Activated T-helper 2 cell treated with anti-CD3 and anti-CD28 coated beads, Interferon-gamma antibody, Interleukin-2, Interleukin-4, amounts not matched to agents 10 μg/mL and 5 μg/mL and 100 μg/mL, durations not matched to agents 14 hours and 24 hours and 36 hours (primary cell): ENCODE measurements at places on chromosomes 1 and 21. TPM values are rescaled to one million over a fixed set of nuclear protein-coding genes. Genes with fewer than 3 reads are reported as not detected.

CHRM3 gene
- 0.07 TPM in 1 of 2 replicates, not detected in the other for total RNA-seq

MYCL gene
- 0.50 and 0.57 TPM in 2 replicates for total RNA-seq

CFAP74 gene
- total RNA-seq: not detected in 2 replicates

CLCA4 gene
- total RNA-seq: not detected in 2 replicates

CA14 gene
- total RNA-seq: not detected in 2 replicates

CDCA8 gene
- total RNA-seq: 41.2 TPM in 2 replicates

CYP4X1 gene
- not detected in 2 replicates for total RNA-seq

HCRTR1 gene
- not detected in 2 replicates for total RNA-seq

- H3K4me1 ChIP-seq: no peaks in the 10 kb centered on the region
- no peak overlapping the region for H3K27ac ChIP-seq
- no peaks in the 10 kb centered on the region for H3K36me3 ChIP-seq
- no peak for DNase-seq
- H3K4me3 ChIP-seq: no peak overlapping the region
These were observed 388.5 kb downstream of the PLPP3 start for GRCh38 chr1:56190806-56191365.

DNA sequence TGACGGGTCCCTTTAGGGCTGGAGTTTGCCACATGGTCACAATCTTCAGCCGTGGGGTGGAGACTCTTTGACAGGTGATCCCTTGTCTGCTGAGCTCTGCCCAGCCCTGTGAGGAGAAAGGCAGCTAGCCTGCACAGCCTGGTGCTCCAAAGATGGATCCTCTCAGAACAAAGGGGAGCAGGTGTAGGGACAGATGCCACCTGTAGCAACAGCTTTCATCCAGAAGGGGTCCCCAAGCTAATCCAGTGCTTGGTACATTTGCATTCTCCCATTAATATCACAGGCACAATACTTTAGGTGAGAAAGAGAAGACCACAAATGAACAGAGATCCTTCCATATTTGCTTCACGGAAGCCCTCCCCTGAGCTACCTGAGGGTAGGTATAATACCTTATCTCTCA is 93.2 kb downstream of the CCDC185 start:
- peaks cover 5% of the 10 kb centered on the region for H3K4me1 ChIP-seq
- H3K4me3 ChIP-seq: no peak overlapping the region
- H3K27ac ChIP-seq: no peak overlapping the region
- no peaks in the 10 kb centered on the region for H3K36me3 ChIP-seq
- peaks cover 15% of the 10 kb centered on the region for H3K27me3 ChIP-seq
- no peak for DNase-seq

DNA sequence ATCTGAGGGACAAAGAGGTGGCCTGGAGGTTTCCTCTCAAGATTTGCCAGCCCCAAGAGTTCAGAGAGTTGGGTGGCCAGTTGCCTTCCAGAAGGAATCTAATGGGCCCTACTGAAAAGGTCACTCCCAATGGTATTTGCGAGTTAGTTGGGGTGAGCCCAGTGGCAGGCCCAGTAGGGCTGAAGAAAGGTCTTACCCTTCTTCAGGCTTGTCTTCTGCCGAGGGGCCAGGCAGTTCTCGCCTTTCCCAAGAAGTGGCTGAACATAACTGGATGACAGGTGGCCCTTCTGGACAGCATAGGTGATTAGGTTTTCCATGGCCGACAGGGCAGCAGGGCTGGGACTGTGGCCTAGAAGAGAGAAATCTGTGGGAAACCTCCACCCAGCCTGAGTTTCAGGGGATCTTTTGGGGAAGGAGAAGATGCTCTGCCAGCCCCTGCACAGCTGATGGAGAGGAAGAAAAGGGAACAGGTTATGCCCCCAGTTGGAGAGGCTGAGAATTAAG is 7.2 kb downstream of the PGLYRP4 start:
- no peak for DNase-seq
- peaks cover 34% of the 10 kb centered on the region for H3K27me3 ChIP-seq
- no peak overlapping the region for H3K4me3 ChIP-seq
- H3K27ac ChIP-seq: no peak overlapping the region

DNA sequence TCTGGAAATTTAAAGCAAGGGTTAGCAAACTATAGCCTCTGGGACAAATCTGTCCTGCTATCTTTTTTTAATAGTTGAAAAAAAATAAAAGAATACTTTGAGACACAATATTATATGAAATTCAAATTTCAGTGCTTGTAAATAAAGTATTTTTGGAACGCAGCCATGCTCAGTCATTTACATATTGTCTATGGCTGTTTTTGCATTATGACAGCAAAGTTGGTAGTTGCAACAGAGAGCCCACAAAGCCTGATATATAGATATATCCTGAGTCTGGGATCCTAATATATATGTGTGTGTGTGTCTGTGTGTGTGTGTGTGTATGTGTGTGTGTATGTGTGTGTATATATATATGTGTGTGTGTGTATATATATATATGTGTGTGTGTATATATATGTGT is 20.8 kb downstream of the SSR2 start:
- no peak for DNase-seq
- H3K4me1 ChIP-seq: peaks cover 13% of the 10 kb centered on the region
- H3K27ac ChIP-seq: no peak overlapping the region
- H3K4me3 ChIP-seq: no peak overlapping the region
- H3K27me3 ChIP-seq: no peaks in the 10 kb centered on the region

DNA sequence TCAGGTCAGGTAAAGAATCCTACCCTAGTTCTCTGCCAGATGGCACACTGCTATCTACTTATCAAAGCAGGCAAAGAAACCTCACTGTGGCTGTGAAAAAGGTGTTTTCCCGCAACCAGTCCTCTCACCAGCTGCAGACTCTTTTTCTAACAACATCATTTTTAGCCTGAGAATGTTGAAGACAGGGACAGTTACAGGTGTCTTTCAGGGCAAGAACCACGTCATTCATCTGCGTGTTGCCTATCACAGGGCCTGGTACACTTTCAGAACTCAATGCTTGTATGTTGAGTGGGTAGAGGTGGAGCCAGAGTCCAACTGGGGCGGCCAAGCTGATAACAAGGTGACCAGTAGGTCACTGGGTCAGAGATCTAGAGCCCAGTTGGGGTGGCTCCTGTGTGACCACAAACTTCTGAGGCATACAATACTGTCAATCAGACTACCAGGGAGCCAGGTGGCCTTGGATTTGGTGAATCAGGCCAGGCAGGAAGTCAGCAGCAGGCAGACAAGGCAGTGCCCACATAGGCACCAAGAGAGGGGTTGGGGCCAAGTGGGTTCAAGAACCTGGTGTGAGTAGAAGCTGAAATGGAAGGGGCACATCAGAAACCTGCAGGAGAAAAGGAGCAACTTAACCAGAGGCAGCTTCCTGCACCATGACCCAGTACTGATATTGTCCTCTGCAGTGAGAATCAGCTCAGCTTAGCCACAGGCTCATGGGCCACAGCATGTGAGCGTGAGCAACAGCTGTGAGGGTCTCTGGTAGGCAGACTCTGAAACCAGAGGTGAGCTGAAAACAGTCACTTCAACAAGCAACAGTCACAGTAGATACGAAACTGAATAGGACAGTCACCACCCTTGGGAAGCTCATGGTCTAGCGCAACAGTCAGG is 123.6 kb downstream of the DTL start:
- no peaks in the 10 kb centered on the region for H3K36me3 ChIP-seq
- no peak for DNase-seq
- H3K4me3 ChIP-seq: no peak overlapping the region
- no peaks in the 10 kb centered on the region for H3K27me3 ChIP-seq
- peaks cover 30% of the 10 kb centered on the region for H3K4me1 ChIP-seq
- H3K27ac ChIP-seq: peak overlapping the region; percentile 30

GRCh38 chr1:228807904-228808605 is 72.8 kb downstream of the RHOU start:
- H3K27ac ChIP-seq: no peak overlapping the region
- no peak for DNase-seq
- H3K4me1 ChIP-seq: peaks cover 59% of the 10 kb centered on the region
- no peaks in the 10 kb centered on the region for H3K27me3 ChIP-seq

DNA sequence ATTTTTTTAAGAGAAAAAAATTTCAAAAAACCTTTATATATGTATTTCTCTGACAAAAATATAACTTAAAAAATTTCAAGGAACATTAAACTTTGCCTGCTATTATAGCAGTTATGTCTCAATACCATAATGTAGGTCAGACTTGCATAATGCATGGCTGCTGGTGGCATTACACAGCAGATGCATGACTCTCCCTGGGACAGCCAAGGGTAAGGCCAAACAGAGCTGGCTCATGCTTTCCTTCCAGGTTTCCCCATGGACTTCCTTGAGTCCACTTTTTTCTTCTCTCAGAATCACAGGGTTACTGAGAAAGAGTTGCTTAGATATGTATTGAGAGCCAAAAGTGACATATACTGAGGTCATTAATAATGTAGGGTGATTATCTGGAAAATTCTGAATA is 43.7 kb downstream of the RHOU start:
- H3K4me3 ChIP-seq: no peak overlapping the region
- no peak for DNase-seq
- peaks cover 8% of the 10 kb centered on the region for H3K27me3 ChIP-seq

- H3K27ac ChIP-seq: no peak overlapping the region
- H3K27me3 ChIP-seq: no peaks in the 10 kb centered on the region
- H3K36me3 ChIP-seq: peaks cover 39% of the 10 kb centered on the region
- peaks cover 58% of the 10 kb centered on the region for H3K4me1 ChIP-seq
- no peak for DNase-seq
These were observed 4.0 kb downstream of the USP24 start for GRCh38 chr1:55210990-55211801.

DNA sequence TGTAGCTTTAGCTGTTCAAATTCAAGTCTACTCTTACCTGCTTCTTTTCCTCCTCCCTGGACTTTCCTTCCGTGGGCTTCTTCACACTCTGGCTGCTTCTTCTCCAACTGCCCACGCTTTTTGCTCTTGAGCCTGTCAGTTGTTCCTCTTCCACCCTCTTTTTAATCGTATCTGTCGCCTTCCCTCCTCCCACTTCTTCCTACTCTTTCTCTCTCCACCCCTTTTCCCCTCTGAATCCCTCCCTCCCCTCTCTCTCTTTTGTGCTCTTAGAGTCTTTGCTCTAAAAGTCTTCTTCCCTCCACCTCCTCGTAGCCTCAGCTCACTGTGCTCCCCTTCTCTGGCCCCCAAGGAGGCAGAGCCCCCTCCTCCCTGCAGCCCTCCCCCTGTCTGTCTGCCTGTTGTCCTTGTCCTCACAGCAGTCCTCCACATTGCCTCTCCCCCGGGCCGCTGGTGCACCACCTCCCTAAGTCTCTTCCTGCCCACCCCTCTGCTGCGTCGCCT is 12.9 kb upstream of the GJA5 start:
- H3K4me1 ChIP-seq: peaks cover 17% of the 10 kb centered on the region
- no peak for DNase-seq
- H3K4me3 ChIP-seq: no peak overlapping the region
- H3K27me3 ChIP-seq: peaks cover 23% of the 10 kb centered on the region

- H3K4me1 ChIP-seq: no peaks in the 10 kb centered on the region
- DNase-seq: no peak
- no peak overlapping the region for H3K4me3 ChIP-seq
- H3K27ac ChIP-seq: no peak overlapping the region
- H3K27me3 ChIP-seq: peaks cover 9% of the 10 kb centered on the region
These were observed 22.4 kb downstream of the CASQ2 start for GRCh38 chr1:115746021-115746690.

GRCh38 chr1:161872506-161872905 is 106.4 kb downstream of the ATF6 start:
- no peak overlapping the region for H3K27ac ChIP-seq
- H3K4me1 ChIP-seq: peaks cover 2% of the 10 kb centered on the region

GRCh38 chr1:180617774-180618395 is 13.9 kb upstream of the XPR1 start:
- H3K4me1 ChIP-seq: no peaks in the 10 kb centered on the region
- H3K4me3 ChIP-seq: no peak overlapping the region
- DNase-seq: no peak
- H3K27ac ChIP-seq: no peak overlapping the region
- no peaks in the 10 kb centered on the region for H3K27me3 ChIP-seq
- H3K36me3 ChIP-seq: no peaks in the 10 kb centered on the region

GRCh38 chr1:156615946-156616345 is 3.3 kb upstream of the HAPLN2 start:
- peaks cover 55% of the 10 kb centered on the region for H3K27me3 ChIP-seq
- no peaks in the 10 kb centered on the region for H3K36me3 ChIP-seq
- H3K4me3 ChIP-seq: no peak overlapping the region

- H3K4me1 ChIP-seq: no peaks in the 10 kb centered on the region
- peaks cover 41% of the 10 kb centered on the region for H3K36me3 ChIP-seq
- no peaks in the 10 kb centered on the region for H3K27me3 ChIP-seq
- no peak overlapping the region for H3K27ac ChIP-seq
These were observed 26.4 kb downstream of the AGO4 start for GRCh38 chr1:35834218-35834617.

DNA sequence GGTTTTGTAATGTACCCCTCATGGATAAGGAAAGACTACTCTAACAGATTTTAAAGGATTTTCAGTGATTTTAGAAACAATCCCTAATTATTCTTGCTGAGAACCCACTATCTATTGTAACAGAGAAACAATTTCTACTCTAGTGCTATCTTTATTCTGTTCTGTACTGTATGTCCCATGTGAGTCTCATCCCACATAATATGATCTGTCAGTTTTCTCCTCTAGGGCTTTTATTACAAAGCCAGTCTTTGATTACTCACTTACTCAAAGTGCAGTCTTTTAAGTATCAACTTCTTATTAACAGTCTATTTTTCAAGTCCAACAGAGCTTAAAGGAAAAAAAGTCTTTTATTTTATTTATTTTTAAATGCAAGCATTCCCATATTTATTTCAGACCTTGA is 54.8 kb downstream of the CTH start:
- no peak overlapping the region for H3K27ac ChIP-seq
- no peaks in the 10 kb centered on the region for H3K4me1 ChIP-seq
- DNase-seq: no peak

- no peaks in the 10 kb centered on the region for H3K36me3 ChIP-seq
- no peaks in the 10 kb centered on the region for H3K4me1 ChIP-seq
- H3K27me3 ChIP-seq: no peaks in the 10 kb centered on the region
- H3K27ac ChIP-seq: no peak overlapping the region
These were observed 88.9 kb downstream of the XPR1 start for GRCh38 chr1:180720753-180721152.

DNA sequence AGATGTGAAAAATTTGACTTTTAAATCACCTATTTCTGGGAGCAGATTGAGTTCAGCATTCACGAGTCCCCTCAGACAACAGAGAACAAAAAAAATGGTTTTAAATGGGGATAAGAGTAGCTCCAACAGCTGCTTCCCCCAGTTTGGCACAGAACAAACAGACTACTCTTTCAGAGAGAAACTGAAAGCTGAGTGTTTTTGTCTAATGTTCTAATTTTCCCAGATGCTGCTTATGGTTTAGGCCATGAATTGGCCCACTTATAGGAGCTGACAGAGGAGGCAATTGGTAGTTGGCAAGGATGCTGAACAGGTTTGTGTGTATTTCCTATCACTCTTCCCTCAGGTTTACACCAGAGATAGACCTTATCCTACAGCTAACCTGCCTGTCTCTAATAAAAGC is 1637.4 kb upstream of the PRMT6 start:
- H3K27me3 ChIP-seq: no peaks in the 10 kb centered on the region
- no peaks in the 10 kb centered on the region for H3K36me3 ChIP-seq
- H3K27ac ChIP-seq: no peak overlapping the region

- H3K27me3 ChIP-seq: no peaks in the 10 kb centered on the region
- DNase-seq: no peak
- no peak overlapping the region for H3K4me3 ChIP-seq
- H3K4me1 ChIP-seq: no peaks in the 10 kb centered on the region
- H3K36me3 ChIP-seq: no peaks in the 10 kb centered on the region
- no peak overlapping the region for H3K27ac ChIP-seq
These were observed 53.1 kb upstream of the CD5L start for GRCh38 chr1:157894613-157895165.

- H3K27me3 ChIP-seq: peaks cover 41% of the 10 kb centered on the region
- peaks cover 9% of the 10 kb centered on the region for H3K4me1 ChIP-seq
- no peak for DNase-seq
- peak overlapping the region; percentile 17 for H3K4me3 ChIP-seq
- H3K36me3 ChIP-seq: no peaks in the 10 kb centered on the region
These were observed 1.1 kb downstream of the SYNC start for GRCh38 chr1:32701421-32701911.
